ENCODE measurements at places on chromosomes 2 and 18.

DNA sequence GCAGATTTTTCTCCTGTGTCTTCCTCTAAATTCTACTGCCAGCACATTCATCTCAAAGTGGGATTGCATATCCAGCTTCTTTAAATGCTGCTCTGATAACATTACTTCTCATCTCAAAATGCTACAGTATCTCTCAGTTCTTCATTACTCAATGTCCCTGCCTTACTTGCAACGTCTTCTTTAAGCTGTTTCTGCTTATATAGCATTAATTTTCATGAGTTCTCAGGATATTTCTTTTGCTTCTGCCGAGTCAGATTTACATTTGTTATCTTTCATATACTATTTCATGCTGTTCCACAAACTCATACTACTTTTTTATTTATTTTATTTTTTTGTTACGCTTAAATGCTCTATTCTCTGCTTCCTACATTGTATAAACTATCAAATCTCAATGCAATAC, 1223.5 kb upstream of the FAM98A start:
- no peak for DNase-seq

DNA sequence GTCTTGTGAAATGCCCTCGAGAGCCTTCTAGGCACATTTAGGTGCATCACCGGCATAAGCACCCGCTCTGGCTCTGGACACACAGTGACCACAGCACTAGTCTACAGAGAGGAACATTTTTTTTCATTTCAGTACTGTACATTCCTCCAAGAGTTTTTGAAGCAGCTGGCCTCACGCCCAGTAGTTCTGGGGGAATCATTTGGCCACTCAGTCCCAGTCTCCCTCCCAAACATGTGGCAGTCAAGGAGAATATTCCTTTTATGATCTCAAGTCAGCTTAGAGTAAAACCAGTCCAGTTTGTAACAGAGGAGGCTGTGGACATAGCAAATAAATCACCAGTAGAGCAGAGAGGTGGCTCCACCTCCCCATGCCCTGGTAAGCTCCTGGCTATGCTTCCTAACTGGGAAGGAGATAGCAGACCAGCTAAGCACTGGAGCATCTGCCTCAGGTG, 48.1 kb downstream of the KCNE4 start:
- no peak for DNase-seq

DNA sequence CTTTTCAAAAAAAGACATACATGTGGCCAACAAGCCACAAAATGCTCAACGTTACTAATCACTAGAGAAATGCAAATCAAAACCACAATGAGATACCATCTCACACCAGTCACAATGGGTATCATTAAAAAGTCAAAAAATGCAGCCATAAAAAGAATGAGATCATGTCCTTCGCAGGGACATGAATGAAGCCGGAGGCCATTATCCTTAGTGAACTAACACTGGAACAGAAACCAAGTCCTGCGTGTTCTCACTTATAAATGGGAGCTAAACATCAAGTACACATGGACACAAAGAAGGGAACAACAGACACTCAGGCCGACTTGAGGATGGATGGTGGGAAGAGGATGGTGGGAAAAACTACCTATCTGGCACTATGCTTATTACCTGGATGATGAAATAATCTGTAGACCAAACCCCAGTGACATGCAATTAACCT, 17.8 kb upstream of the ATL2 start:
- DNase-seq = no peak

- DNase-seq = no peak
Observed at GRCh38 chr2:122357998-122358397, 602.5 kb downstream of the TSN start.

- no peak for DNase-seq
Observed at GRCh38 chr18:11516751-11517503, 92.5 kb upstream of the SLC35G4 start.

DNA sequence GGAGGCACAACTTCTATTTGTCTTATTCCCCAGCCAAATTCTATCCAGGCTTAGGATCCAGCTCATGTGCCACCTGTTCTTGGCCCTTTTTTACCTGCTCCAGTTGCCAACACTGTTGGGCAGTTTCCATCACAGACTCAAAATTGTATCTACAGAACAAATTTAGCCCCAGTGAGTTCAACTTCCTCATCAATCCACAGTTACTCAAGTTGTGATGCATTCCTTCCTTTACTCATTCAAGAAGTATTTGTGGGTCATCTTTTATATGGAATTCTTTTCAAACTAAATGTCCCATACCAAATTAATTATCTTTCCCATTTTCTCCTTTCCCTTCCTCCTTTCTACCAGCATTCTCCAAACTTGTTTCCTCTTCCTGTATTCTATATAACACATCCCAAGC, 12.7 kb upstream of the DDX18 start:
- DNase-seq = no peak

GRCh38 chr2:149370061-149370775, 39.8 kb downstream of the LYPD6 start:
- no peak for DNase-seq

All from CD4-positive, alpha-beta T cell treated with Interleukin-2 at 100 ng/mL for 4 hours (primary cell).